Naive thymus-derived CD4-positive, alpha-beta T cell (primary cell): ENCODE measurements at places on chromosomes 12 and 14. TPM values are rescaled to one million over a fixed set of nuclear protein-coding genes. Genes with fewer than 3 reads are reported as not detected.

Gene ESYT1
- 282 and 300 TPM in 2 replicates for total RNA-seq

Gene MYF6
- not detected for total RNA-seq

Gene JPH4
- 0.16 TPM for total RNA-seq

Gene DNAI7
- 0.34 TPM for total RNA-seq

Gene CD163
- 35.0 TPM for total RNA-seq

Gene GALNT16
- total RNA-seq: not detected

Gene GUCY2C
- not detected for total RNA-seq

Gene OR4L1
- not detected for total RNA-seq

Gene GCH1
- total RNA-seq: 62.7 and 64.1 TPM in 2 replicates

Gene TPH2
- not detected for total RNA-seq

Gene DYRK4
- 24.4 and 27.4 TPM in 2 replicates for total RNA-seq

Gene C14orf180
- total RNA-seq: not detected

Gene FRS2
- total RNA-seq: 21.8 TPM
